ENCODE measurements at places on chromosomes 5 and 9.

GRCh38 chr9:5874048-5874447, 16.6 kb upstream of the MLANA start:
- no peak for DNase-seq

GRCh38 chr5:80082731-80083100, 47.6 kb downstream of the THBS4 start:
- DNase-seq = peak; percentile 64

GRCh38 chr5:77898385-77898784, 122.2 kb upstream of the TBCA start:
- DNase-seq = peak; percentile 58

- no peak for DNase-seq
Observed at GRCh38 chr5:123359454-123360200, 63.6 kb downstream of the CEP120 start.

DNA sequence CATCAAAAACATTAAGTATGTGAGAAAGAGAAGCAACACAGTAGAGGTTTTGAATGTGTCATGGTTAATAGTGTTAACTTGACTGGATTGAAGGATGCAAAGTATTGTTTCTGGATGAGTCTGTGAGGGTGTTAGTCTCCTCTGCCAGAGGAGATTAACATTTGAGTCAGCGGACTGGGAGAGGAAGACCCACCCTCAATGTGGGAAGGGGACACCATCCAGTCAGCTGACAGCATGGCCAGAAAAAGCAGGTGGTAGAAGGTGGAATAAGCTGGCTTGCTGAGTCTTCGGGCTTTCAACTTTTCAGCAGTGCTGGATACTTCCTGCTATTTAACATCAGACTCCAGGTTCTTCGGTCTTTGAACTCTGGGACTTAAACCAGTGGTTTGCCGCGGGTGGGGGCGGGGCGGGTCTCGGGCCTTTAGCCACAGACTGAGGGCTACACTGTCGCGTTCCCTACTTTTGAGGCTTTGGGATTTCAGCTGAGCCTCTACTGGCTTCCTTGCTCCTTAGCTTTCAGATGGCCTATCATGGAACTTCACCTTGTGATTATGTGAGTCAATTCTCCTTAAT, 309.9 kb upstream of the ST8SIA4 start:
- DNase-seq = no peak

DNA sequence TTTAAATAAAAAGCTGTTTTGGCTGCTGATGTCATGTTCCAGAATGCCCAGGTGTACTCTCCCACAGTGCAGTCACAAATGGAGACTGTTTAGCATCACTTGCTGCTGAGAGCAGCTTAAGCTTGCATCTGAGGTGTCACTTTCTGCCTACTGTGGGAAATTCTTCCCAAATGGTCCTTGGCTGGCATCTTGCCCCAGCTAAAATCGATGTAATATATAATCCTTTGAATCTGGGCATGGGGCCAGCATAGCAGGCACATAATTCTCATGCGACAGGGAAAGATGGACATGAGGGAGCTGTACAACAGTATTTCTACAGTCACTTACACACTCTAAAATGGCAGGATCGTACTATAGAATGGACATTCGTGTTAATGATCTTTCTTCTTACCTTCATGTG, 144.3 kb downstream of the MACIR start:
- no peak for DNase-seq

DNA sequence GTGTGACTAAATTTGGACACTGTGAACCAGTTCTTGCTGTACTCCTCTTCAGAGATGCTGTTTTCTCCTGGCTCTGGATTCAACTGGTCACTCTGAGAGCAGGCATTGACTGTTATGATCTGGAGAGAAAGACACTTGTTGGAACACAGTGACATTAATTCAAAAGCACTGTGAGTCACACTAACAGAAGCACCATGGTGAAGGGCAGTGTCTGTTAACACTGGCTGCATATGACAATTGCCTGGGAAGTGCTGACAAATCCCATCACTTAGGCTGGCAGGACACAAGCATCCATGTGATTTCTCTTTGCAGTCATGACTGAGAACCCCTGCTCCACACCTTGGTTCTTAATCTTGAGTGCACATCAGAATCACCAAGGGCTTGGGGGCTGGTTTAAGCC, 132.4 kb downstream of the TRPM6 start:
- no peak for DNase-seq

- DNase-seq = no peak
Observed at GRCh38 chr5:103918668-103919367, 356.2 kb upstream of the NUDT12 start.

DNA sequence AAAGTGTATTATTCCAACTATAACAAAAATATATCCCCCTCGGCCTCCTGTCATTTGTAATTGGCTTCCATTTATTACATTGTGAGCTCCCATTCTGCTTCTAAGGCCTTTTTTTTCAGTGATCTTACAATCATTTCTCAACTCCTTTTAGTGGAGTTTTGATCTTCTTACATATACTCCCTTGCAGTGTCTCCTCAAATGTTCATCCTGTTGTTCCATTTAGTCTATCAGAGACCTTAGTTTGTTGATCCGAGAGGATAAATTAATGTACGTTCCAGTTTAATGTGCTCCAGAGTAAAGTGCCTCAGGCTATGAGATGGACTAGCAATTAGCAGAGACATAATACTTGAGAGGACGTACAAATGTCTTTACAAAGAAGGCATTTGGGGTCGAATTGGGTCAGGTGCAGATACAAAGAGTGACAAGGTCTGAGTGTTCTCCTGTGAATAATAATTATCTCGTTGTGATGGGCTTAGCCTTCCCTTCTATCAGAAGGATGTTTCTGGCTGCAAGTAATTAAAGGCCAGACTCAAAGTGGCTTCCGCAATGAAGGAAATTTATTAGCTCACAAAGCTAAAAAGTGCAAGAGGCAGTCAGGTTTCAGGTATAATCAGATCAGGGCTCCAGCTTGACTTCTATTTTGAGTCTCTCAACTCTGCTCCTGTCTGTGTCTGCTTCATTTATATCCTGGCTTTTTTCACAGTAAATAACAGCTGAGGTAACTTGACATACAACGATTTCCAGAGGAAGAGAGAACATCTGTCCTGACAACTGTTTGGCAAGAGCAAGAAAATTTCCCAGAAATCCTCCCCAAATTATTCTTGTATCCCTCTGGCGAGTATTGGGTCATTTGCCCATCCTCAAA, 30.1 kb downstream of the ARRDC3 start:
- no peak for DNase-seq

DNA sequence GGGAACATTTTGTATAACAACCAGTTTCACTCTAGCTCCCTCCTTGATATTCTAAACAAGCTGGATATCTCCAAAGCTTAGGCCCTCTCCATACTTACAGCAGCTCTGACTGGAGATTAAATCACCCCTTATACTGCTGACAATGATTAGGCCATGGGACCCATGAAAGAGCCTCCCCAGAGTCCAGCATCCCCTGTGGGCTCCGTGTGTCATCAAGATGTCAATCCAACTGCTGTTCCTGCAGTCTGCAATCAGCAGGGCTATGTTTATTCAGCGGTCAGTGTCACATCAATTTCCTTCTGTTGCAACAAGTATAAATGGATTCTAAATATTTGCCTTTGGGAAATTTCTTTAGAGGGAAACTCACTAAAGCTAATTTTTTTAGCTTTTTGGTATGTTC, 26.6 kb downstream of the PCDHAC2 start:
- no peak for DNase-seq

- no peak for DNase-seq
Observed at GRCh38 chr5:19855931-19856330, 132.1 kb downstream of the CDH18 start.

GRCh38 chr5:173301695-173302545, 26.3 kb downstream of the STC2 start:
- DNase-seq = no peak

- no peak for DNase-seq
Observed at GRCh38 chr9:21615446-21615845, 133.3 kb upstream of the IFNE start.

- no peak for DNase-seq
Observed at GRCh38 chr5:80213466-80213865, 42.4 kb downstream of the SERINC5 start.

DNA sequence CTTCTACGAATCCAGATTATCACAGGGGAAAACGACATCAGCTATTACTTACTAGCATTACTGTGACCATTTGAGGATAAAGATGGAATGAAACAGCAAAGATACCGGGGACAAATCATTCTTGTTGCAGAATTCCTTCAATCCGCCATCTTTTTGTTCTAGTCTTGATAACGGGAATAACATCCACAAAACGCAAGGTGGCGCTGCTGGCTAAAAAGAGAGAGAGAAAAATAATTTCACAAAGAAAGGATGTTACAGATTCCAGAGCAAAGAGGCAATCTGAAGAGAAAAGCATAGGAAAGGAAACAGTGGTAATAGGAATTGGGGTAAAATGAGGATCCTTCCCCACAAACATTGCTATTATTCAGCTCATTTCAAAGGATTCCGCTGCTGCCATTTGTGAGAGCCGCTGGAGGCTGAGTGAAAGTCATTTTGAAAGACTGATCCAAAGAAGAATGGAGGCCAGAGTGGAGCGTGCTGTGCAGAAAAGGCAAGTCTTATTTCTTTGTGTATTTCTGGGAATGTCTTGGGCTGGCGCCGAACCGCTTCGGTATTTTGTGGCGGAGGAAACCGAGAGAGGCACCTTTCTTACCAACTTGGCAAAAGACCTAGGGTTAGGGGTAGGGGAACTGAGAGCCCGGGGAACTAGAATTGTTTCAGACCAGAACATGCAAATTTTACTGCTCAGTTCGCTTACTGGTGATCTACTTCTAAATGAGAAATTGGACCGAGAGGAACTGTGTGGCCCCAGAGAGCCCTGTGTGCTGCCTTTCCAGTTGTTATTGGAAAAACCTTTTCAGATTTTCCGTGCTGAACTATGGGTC, at the start of gene PCDHB7:
Gene PCDHB7 (plus strand): TSS at position 264 of the 824 bp plus-strand sequence. CDS start 192 bp downstream, at position 456.
- DNase-seq = no peak

DNA sequence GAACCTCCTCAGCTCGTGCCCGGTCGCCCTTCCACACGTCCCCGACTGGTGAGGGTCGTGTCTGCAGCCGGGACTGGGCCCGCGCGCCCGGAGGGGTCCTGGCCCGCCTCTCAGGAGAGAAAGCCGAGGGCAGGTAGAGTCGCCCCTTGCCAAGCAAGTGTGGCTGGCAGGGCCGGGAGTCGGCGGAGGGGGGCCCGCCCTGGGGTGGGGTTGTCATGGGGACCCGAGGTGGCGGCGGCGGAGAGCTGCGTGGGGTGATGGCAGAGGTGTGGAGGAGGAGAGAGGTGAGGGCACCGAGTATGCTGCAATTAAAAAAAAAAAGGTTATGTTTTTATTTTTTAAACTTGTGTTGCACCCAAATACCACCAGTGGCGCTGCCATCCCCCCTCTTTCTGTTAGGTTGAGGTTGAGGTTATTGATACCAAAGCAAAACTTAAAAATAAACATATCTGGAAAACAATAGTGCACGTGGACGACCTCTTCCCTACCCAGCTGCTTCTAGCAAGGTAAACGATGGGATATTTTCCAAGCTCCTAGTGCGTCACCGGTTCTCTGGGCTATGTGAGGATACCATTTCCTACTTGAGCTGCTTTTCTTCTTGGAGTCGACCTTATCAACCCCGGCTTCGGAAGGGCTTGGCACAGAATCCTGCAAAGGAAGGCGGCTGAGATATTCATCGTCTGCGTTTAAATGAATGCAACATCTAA, 660 bp downstream of the SCAMP1 start:
- DNase-seq = peak; percentile 7

GRCh38 chr9:89405826-89406225, 87.5 kb downstream of the SECISBP2 start:
- DNase-seq = no peak

GRCh38 chr9:79465156-79465555, 106.6 kb upstream of the TLE4 start:
- no peak for DNase-seq

DNA sequence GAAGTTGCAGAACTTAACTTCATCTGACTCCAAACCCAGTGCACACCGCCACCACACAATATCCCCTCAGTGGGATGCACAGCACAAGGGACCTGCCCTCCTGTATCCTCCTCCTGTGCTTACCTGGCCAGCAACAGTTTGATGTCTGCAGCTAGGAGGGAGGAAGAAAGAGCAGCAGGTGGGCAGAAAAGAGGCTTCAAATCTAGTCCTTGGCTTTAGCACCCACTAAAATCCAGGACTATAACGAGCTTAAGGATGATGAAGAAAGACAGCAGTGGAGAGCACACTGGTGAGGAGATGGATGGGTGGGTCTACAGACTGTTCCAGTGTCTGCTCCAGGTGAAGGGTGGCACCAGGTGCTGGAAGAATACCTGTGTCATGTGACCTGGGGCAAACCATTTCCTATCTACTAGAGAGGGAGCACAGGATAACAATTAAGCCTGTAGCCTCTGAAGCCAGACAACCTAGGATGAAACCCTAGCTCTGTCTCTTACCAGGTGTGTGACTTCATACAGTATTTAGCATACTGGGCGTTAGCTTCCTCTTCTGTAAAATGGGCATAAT, 100.0 kb downstream of the SH3TC2 start:
- DNase-seq = no peak

GRCh38 chr5:126707080-126707479, 69.9 kb upstream of the LMNB1 start:
- DNase-seq = no peak

GRCh38 chr5:147483961-147484707, 25.7 kb downstream of the DPYSL3 start:
- no peak for DNase-seq

- DNase-seq = no peak
Observed at GRCh38 chr9:25427898-25428297, 250.3 kb downstream of the TUSC1 start.

DNA sequence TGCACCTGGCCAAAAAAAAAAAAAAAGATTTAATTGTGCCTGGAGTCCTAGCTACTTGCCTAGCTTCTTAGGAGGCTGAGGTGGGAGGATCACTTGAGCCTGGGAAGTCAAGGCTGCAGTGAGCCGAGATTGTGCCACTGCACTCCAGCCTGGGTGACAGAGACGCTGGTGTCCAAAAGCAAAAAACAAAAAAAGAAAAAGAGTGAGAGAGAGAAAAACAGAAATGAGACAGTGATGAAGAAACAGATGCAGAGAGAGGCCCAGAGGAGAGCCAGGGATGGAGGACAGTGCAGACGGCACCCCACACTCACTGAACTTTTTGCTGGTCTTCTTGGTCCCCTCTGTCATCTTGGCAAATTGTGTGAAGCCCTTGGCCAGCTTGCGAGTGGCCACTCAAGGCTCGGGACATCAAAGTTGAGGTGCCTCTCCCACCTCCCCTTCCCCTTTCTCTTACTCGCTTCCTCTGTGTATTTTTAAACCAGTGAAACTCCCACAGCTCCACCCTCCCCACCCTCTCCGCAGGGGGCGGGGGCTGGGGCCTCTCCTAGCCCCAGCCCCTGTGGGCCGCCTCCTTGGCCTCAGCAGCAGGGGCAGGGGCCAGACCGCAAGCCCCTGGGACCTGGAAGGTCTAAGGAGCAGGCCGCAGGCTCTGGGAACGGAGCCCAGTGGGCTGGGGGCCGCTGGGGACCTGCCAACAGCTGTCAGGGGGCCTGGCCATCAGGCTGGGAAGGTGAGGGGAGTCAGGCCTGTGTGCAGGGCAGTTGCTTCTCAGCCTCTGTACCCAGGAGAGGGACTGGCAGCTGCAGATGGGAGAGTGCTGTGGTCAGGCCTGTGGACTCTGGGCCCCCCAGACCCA, at the start of gene SH2D3C:
Gene SH2D3C (minus strand): TSS at position 387 of the 856 bp plus-strand sequence. CDS start 39 bp downstream, at position 348.
- no peak for DNase-seq

DNA sequence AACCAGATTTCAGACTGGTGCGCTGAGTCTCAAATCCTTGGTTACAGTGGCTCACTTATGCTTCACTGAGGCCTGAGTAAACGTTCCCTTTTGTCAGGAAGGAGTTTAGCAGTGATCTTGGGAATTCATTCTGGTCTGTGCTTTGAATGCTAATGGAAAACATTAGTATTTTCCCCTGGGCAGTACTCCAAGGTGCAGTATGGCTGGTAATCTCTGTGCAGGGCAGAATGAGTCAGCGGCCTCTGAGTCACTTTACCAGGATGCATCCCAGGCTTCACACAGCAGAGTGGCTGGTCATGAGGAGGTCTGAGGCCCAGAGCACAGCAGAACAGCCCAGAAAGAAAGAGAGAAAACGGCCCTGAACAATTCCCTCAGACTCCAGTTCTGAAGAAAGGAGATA, 54.0 kb downstream of the PCA3 start:
- peak; percentile 68 for DNase-seq

Data from occipital lobe (tissue), 3 donors.